ENCODE measurements at places on chromosomes 6 and 20. TPM values are rescaled to one million over a fixed set of nuclear protein-coding genes. Genes with fewer than 3 reads are reported as not detected.
A peak's percentile ranks its signal among the peaks of the same experiment; 100 is the strongest.

COL10A1 gene
- total RNA-seq: 0.29 TPM

FRS3 gene
- total RNA-seq: 3.8 TPM

ZC3H12D gene
- 2.3 TPM for total RNA-seq

ROS1 gene
- total RNA-seq: not detected

RIPPLY2 gene
- not detected for total RNA-seq

MCM9 gene
- total RNA-seq: 40.5 TPM

HRH3 gene
- not detected for total RNA-seq

RNF182 gene
- total RNA-seq: 1.5 TPM

GRCh38 chr20:50578778-50579165 lies 68.6 kb downstream of the PTPN1 start:
- H3K4me3 ChIP-seq: no peak overlapping the region
- H3K36me3 ChIP-seq: no peaks in the 10 kb centered on the region

DNA sequence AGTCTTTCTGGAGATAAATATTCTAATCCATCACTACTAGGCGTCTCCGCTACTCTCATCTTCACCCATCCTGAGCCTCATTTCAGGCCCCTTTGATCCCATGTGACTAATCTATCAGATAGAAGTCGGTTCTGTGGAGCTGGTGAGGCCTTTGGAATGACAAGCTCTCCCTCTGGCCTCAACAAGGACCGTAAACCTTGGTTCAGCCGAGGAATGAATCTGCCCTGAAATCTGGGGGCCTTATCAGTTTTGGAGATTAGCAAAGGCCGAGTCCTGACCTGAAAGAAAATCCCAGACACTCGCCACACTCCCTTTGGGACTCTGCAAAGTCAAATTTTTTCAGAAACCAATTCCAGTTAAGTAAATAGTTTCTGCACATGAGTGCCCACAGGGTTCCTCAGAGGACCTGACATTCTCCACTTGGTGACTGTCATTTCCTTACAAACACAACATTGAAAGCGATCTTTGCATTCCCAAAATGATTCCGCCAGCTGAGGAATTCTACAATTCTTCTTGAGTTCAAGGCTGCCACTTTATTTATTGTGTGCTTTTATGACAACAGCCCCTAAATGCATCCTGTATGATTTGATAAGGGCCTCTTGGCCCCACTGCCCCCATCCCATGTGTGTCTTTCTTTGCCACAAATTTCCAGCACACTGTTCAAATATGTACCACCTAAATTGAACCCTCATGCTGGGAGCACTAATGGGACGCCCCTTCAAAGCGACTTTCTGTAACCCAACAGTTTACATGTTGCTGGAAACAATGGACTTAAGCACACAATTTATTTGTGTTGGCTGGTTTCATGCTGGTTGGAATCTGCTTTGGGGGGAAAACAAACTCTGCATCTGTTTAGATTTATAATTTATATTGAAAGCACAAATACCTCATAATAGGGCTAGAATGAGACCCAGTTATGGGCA lies 10.0 kb upstream of the RIPOR3 start:
- H3K27me3 ChIP-seq: no peaks in the 10 kb centered on the region
- no peak overlapping the region for H3K27ac ChIP-seq
- no peak for DNase-seq
- H3K36me3 ChIP-seq: no peaks in the 10 kb centered on the region
- H3K4me1 ChIP-seq: no peaks in the 10 kb centered on the region

GRCh38 chr6:42367353-42368011 lies 84.2 kb downstream of the TRERF1 start:
- no peak overlapping the region for H3K27ac ChIP-seq
- H3K36me3 ChIP-seq: no peaks in the 10 kb centered on the region
- H3K4me1 ChIP-seq: no peaks in the 10 kb centered on the region
- H3K27me3 ChIP-seq: no peaks in the 10 kb centered on the region

- peaks cover 2% of the 10 kb centered on the region for H3K4me1 ChIP-seq
- no peak overlapping the region for H3K27ac ChIP-seq
- H3K36me3 ChIP-seq: no peaks in the 10 kb centered on the region
- no peak for DNase-seq
- H3K4me3 ChIP-seq: peak overlapping the region; percentile 68
- no peaks in the 10 kb centered on the region for H3K27me3 ChIP-seq
These were observed 2.4 kb downstream of the SLC22A23 start for GRCh38 chr6:3454273-3455010.

GRCh38 chr20:51876313-51876940 lies 74.1 kb upstream of the SALL4 start:
- no peak for DNase-seq
- no peaks in the 10 kb centered on the region for H3K4me1 ChIP-seq
- H3K27me3 ChIP-seq: no peaks in the 10 kb centered on the region
- no peak overlapping the region for H3K27ac ChIP-seq

GRCh38 chr20:35087791-35088190 lies 4.8 kb downstream of the TRPC4AP start:
- H3K27me3 ChIP-seq: no peaks in the 10 kb centered on the region
- no peaks in the 10 kb centered on the region for H3K36me3 ChIP-seq
- H3K4me1 ChIP-seq: peaks cover 11% of the 10 kb centered on the region
- no peak for DNase-seq
- H3K4me3 ChIP-seq: no peak overlapping the region

- H3K27ac ChIP-seq: peak overlapping the region; percentile 6
- no peak for DNase-seq
- no peaks in the 10 kb centered on the region for H3K27me3 ChIP-seq
- H3K36me3 ChIP-seq: no peaks in the 10 kb centered on the region
These were observed 28.4 kb downstream of the PAQR8 start for GRCh38 chr6:52390361-52390727.

DNA sequence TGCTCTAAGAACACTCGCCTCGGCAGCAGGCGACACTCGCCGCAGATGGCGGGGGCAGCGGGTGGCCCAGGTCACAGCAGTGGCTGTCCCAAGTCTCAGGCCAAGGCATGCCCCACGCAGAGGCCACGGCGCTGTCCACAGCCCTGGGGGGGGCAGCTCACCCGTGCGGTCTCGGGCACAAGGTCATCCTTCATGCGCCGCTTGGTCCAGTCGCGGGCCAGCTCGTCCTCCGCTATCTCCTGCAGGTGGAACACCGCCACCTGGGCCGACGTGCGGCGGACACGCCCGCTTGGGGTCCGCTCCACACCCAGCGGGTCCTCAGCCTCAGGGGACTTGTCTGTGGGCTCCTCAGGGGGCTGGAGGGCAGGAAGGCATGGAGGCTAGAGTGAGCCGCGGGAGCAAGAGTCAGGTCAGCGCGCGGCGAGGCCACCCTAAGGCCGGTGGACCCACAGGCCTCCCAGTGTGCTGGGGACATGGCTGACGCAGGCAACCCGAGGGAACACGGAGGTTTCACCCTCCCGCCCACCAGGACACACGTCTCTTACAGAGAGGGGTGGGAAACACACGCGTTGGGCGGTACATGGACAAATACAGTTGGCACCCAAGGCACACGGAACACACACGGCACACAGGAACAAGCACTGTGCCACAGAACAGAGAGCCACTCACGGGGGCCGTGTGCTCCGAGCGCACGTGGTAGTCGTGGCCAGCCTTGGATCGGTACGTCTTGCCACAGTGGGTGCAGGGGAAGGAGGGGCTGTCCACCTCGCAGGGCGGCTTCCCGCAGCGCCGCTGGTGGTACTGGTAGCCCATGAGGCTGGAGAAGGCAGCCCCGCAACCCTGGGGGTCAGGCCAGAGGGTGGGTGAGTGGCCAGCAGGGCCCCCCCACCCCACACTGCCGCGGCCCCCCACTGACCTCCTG lies 6.5 kb upstream of the UCKL1 start:
- H3K27me3 ChIP-seq: no peaks in the 10 kb centered on the region

- no peak for DNase-seq
- no peaks in the 10 kb centered on the region for H3K27me3 ChIP-seq
- H3K36me3 ChIP-seq: no peaks in the 10 kb centered on the region
- peak overlapping the region; percentile 72 for H3K27ac ChIP-seq
- H3K4me1 ChIP-seq: peaks cover 19% of the 10 kb centered on the region
These were observed 105.4 kb downstream of the TSHZ2 start for GRCh38 chr20:53077373-53078205.

DNA sequence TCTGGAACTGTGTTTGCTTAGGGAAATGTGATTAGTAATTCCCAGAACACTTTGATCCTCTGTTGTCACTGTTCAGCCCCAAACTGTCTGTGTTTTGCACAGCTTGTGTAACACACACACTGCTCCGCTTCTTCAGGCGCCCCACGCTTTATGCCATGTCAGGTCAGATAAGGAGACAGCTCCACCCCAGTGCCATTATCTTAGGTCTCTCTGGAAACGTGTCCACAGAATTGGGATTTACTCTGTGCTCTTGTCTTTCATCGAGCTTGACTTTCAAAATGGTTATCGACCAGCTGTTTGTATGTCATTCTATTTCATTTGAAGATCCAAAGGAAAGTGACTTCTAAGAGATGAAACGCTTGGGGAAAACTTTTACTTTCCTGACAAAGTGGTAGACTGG lies 106.4 kb upstream of the SSTR4 start:
- DNase-seq: no peak
- no peaks in the 10 kb centered on the region for H3K4me1 ChIP-seq
- no peak overlapping the region for H3K4me3 ChIP-seq
- no peak overlapping the region for H3K27ac ChIP-seq
- no peaks in the 10 kb centered on the region for H3K36me3 ChIP-seq

DNA sequence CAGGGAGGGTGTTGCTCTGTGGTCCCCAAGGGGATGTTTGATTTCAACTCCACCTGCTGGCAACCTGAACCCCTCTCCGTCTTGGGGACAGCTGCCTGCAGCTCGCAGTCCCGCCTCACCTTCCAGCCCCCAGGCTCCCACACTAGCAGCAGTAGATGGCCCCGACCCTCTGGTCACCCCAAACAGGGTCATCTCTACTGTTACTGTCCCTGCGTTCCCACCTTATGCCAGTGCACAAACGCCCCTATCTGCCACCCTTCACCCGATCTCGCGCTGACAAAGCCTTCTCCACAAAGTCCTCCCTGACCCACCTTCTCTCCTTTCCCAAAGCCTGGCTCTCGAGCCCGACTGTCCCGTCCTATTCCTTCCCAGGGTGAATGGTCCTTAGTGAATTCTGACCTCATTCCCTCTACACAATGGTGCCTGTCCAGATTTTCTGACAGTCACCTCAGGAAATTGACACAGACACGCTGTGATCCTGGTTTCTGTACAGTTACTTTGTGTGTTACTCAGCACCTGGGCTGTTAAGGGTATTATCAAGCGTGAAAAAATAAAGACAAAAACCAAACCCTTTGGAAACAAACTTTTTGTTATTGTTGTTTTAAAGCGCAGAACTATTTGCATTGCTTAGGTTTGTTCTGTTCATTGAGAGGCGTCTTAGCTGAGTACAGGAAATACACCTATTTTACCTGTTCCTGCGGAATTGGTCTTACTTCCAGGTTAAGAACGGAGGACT lies 728 bp downstream of the FUT9 start:
- H3K27ac ChIP-seq: no peak overlapping the region
- no peaks in the 10 kb centered on the region for H3K4me1 ChIP-seq
- peaks cover 18% of the 10 kb centered on the region for H3K27me3 ChIP-seq
- DNase-seq: no peak

GRCh38 chr6:157261606-157262005 lies 61.7 kb downstream of the TMEM242 start:
- H3K27ac ChIP-seq: no peak overlapping the region
- no peaks in the 10 kb centered on the region for H3K36me3 ChIP-seq
- no peak overlapping the region for H3K4me3 ChIP-seq
- H3K27me3 ChIP-seq: no peaks in the 10 kb centered on the region

- no peaks in the 10 kb centered on the region for H3K36me3 ChIP-seq
- H3K27ac ChIP-seq: no peak overlapping the region
- no peak for DNase-seq
- H3K4me1 ChIP-seq: no peaks in the 10 kb centered on the region
- no peaks in the 10 kb centered on the region for H3K27me3 ChIP-seq
These were observed 48.8 kb downstream of the TRDN start for GRCh38 chr6:123587838-123588545.

DNA sequence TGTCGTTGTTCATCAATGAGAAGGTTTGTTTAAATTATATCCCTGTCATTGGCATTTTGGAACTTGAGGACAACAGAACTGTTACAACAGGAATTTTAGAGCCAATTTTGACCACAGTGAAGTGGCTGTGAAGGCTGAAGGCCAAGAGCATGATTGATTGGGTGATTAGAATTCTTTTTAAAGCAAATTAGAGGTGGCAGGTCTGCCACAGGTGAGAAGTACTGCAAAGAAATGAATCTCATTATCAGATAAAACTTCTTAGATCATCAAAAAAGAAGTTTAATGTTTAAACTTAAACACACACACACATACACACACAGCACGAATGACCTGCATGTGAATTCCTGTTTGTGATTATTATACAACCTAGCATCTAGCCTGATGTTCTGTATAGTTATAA lies 32.4 kb downstream of the FARS2 start:
- no peak for DNase-seq
- no peak overlapping the region for H3K27ac ChIP-seq

DNA sequence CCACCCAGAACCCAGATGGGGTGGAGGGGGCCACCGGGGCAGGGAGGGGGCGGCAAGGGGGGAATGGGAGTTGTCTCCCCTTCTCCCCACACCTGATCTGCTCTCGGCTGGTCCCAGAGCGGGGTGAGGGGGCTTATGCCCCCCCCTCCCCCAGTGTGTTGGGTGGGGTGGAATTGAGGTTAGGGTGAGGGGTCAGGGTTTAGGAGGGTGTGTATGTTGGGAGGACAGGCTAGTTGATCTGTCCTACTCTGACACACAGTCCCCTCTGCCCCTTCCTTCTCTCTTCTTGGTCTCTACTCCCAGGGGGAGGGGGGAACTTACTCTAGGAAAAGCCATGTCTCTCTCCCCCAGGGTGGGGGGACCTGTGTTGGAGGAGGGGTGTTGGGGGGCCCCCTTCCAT lies 1.9 kb upstream of the ZBTB9 start:
- no peaks in the 10 kb centered on the region for H3K4me1 ChIP-seq
- no peak overlapping the region for H3K4me3 ChIP-seq
- no peak overlapping the region for H3K27ac ChIP-seq
- no peak for DNase-seq

GRCh38 chr20:16415071-16416053 lies 157.9 kb downstream of the KIF16B start:
- H3K27ac ChIP-seq: no peak overlapping the region
- no peaks in the 10 kb centered on the region for H3K36me3 ChIP-seq
- H3K27me3 ChIP-seq: no peaks in the 10 kb centered on the region
- no peak overlapping the region for H3K4me3 ChIP-seq

DNA sequence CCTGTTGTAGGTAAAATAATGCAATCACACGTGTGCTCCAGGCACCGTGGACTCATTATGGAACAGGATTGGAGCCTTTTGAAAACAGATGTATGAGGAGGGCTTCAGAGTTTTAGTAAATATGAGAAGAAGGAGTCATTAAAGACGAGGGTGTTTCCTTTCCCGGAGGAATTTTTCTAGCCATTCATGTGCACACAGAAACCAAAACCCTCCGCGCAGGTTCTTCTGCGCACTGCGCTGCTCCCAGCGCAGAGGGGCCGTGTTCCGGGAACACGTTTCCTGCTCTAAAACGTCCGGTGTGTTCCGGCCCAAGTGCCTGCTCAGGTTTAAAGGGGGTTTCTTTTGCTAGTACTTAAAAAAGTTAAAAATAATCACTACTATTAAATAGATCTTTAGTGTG lies 11.6 kb downstream of the GPR31 start:
- DNase-seq: no peak
- no peaks in the 10 kb centered on the region for H3K36me3 ChIP-seq
- no peak overlapping the region for H3K27ac ChIP-seq
- no peaks in the 10 kb centered on the region for H3K27me3 ChIP-seq
- no peak overlapping the region for H3K4me3 ChIP-seq
- no peaks in the 10 kb centered on the region for H3K4me1 ChIP-seq

- H3K4me1 ChIP-seq: no peaks in the 10 kb centered on the region
- no peaks in the 10 kb centered on the region for H3K27me3 ChIP-seq
- no peaks in the 10 kb centered on the region for H3K36me3 ChIP-seq
- peak overlapping the region; percentile 40 for H3K27ac ChIP-seq
These were observed 46.3 kb upstream of the NCOA3 start for GRCh38 chr20:47455133-47456040.

GRCh38 chr6:56483929-56484328 lies 158.8 kb downstream of the DST start:
- H3K4me3 ChIP-seq: no peak overlapping the region
- no peaks in the 10 kb centered on the region for H3K4me1 ChIP-seq
- no peaks in the 10 kb centered on the region for H3K36me3 ChIP-seq
- no peak for DNase-seq
- no peak overlapping the region for H3K27ac ChIP-seq
- H3K27me3 ChIP-seq: no peaks in the 10 kb centered on the region

Data from breast epithelium (tissue), 4 donors.